ENCODE measurements at places on chromosomes 4 and X.

GRCh38 chr4:170853422-170854021, 763.8 kb upstream of the AADAT start:
- DNase-seq = no peak

- peak; percentile 63 for DNase-seq
These were observed 578 bp downstream of the DCUN1D4 start for GRCh38 chr4:51843309-51844152.

DNA sequence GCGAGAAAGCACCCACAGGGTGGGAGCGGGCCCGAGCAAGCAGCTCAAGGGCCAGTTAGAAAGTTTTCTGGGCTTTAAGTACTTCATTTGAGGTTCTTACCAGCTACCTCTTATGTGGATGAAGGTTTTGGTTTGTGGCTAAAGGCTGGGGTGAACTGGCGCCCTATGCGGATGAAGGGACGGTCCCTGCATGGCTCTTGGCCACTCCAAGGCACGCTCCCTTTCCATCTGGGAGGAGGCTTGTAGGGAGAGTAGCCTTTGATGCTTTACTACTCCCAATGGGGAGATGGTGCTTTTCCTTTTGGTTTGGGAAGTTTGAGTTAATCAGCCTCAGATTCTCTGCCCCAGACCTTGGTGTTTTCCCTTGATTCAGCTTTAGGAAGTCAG, 17.7 kb downstream of the MRFAP1 start:
- DNase-seq = no peak

DNA sequence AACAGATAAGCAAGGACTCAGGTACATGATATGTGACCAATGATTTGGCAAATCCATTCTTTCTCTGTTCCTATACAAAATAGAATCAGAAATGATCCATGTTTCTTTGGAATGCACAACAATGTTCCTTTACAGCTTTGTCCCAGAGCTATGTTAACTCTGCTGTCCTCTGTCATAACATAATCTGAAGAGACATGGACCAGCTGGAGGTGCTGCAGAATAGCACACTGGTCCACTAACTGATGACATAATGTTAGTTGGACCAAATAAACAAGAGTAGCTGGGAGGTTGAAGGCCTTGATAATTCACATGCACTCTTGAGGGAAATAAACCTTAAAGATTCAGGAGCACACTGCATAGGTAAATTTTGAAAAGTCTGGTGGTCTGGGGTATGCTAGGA, 23.0 kb upstream of the DHX15 start:
- no peak for DNase-seq

GRCh38 chrX:17656556-17656955, 80.7 kb upstream of the SCML1 start:
- DNase-seq = no peak

DNA sequence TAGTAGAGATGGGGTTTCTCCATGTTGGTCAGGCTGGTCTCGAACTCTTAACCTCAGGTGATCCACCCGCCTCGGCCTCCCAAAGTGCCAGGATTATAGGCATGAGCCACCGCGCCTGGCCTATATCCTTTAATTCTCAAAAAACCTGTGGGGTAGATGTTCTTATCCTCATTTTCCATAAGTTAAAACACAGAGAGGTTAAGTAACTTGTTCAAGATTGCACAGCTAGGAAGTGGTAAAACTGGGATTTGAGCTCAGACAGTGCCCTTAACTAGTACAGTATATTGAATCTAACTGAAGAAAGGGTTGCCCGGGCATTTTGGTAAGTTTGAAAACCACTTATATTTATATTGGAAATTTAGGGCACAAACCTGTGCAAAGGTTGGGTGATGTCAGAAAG, 116.0 kb downstream of the GLUD2 start:
- no peak for DNase-seq
